Activated CD4-positive, alpha-beta T cell treated with anti-CD3 and anti-CD28 coated beads, Interleukin-2, amount 10 ng/mL, durations not matched to agents 24 days and 14 days (primary cell): ENCODE measurements at places on chromosomes 11 and 22. TPM values are rescaled to one million over a fixed set of nuclear protein-coding genes. Genes with fewer than 3 reads are reported as not detected.

LIF gene
- 509 and 511 TPM in 2 replicates for total RNA-seq

MYBPC3 gene
- total RNA-seq: not detected in 2 replicates

TMEM121B gene
- 0.16 and 0.17 TPM in 2 replicates for total RNA-seq

CREB3L1 gene
- 0.09 and 0.17 TPM in 2 replicates for total RNA-seq

PNPLA2 gene
- 55.0 and 56.4 TPM in 2 replicates for total RNA-seq

E2F8 gene
- total RNA-seq: 27.4 and 29.0 TPM in 2 replicates

GGT5 gene
- total RNA-seq: 0.07 TPM in 1 of 2 replicates, not detected in the other

IPO7 gene
- 177 and 200 TPM in 2 replicates for total RNA-seq

SYTL2 gene
- 13.9 and 14.3 TPM in 2 replicates for total RNA-seq

IFITM10 gene
- total RNA-seq: 0.12 and 0.14 TPM in 2 replicates

ENDOD1 gene
- total RNA-seq: 34.1 and 34.3 TPM in 2 replicates
